ENCODE measurements at places on chromosomes 2 and 18. TPM values are rescaled to one million over a fixed set of nuclear protein-coding genes. Genes with fewer than 3 reads are reported as not detected.
A peak's percentile ranks its signal among the peaks of the same experiment; 100 is the strongest.

EPC2 gene
- 80.9 TPM for total RNA-seq

GRCh38 chr2:177272765-177273164, 8.2 kb upstream of the NFE2L2 start:
- no peak for DNase-seq

- no peak for DNase-seq
Measured at GRCh38 chr18:49052891-49053644, 102.3 kb upstream of the SMAD7 start.

DNA sequence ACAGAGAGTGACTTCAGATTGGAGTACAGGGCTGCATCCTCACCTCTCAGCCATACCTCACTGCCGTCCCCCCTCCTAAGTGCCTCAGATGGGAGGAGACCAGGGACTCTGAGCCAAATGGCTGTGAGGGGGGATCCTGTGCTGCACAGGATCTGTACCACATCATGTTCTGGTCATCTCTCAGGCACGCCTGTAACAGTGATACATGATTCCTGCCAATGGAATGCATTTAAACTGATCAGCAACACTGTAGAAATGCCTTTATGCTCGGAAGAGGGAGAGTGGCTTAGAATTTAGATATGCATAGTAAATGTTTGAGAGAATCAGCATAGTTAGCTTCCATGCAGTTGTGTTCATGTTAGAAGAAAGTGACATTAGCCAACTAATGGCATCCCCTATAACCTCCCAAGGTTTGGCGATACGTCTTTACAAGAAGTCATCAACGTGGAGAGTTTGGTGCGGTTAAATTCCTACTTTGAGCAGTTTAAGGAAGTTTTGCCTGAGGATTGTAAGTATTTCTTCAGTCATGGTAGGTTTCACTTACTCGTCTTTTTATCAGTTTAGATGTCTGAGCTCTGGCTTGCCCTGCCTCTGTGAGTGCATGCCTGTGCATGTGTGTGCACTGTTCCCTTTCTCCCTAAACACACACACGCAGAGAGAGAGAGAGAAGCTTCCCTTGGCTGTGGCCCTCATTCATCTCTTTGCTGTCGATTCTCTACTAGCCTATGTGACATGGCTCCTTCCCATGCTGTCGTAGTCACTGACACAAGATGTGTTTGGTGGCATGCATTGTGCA, 40.0 kb downstream of the COA5 start:
- peak; percentile 11 for DNase-seq

GRCh38 chr2:218238887-218239286, 21.9 kb downstream of the ARPC2 start:
- no peak for DNase-seq

GRCh38 chr2:159736048-159736447, 23.7 kb downstream of the MARCHF7 start:
- no peak for DNase-seq

- DNase-seq = no peak
Measured at GRCh38 chr2:401019-401679, 113.3 kb upstream of the ALKAL2 start.

Data from urinary bladder (tissue), 4 donors.